ENCODE measurements at places on chromosomes 5 and 9.

- peak; percentile 66 for DNase-seq
Observed at GRCh38 chr5:128674837-128675446, 136.9 kb upstream of the FBN2 start.

- no peak for DNase-seq
Observed at GRCh38 chr5:65024681-65025080, 256.0 kb downstream of the CWC27 start.

DNA sequence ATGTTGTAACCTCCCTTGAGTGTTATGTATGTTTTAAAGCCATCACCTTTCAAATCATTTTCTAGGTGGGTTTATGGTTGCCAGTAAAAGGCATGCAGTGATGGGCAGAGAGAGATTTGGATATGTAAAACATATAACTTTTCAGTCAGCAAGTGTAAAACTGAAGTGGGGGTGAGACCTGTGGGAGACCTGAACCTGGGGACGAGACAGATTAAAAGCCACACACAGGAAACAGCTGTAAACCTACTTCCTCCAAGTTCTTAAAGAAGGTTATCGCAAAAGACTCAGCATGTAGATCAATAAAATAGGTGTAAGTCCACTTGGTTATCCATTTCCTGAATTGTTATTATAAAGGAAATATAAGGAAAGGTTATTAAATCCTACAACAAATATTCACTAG is 76.6 kb downstream of the YIPF5 start:
- DNase-seq = no peak

GRCh38 chr9:135116371-135116770 is 28.9 kb downstream of the OLFM1 start:
- DNase-seq = no peak

- peak; percentile 66 for DNase-seq
Observed at GRCh38 chr5:154190595-154191304, at the start of gene GALNT10. TSS of gene GALNT10 (plus strand) at chr5:154190733. CDS start at chr5:154190867, 134 bp downstream.
